ENCODE measurements at places on chromosomes 1 and 21.
A peak's percentile ranks its signal among the peaks of the same experiment; 100 is the strongest.

DNA sequence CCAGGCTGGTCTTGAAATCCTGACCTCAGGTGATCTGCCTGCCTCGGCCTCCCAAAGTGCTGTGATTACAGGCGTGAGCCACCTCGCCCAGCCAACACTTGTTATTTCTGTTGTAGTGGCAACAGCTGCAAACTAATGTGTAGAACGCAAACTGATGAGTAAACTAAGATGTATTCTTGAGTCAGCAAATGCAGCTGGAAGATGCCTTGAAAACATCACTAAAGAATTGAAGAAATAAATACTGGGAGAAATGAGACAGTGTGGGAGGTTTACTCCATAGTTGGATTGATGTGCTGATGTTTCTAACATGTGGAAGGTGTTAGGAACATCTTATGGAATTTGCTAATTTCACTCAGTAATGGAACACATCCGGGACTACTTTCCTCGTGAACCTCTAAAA is 61.3 kb upstream of the KCNE2 start:
- no peak for DNase-seq

DNA sequence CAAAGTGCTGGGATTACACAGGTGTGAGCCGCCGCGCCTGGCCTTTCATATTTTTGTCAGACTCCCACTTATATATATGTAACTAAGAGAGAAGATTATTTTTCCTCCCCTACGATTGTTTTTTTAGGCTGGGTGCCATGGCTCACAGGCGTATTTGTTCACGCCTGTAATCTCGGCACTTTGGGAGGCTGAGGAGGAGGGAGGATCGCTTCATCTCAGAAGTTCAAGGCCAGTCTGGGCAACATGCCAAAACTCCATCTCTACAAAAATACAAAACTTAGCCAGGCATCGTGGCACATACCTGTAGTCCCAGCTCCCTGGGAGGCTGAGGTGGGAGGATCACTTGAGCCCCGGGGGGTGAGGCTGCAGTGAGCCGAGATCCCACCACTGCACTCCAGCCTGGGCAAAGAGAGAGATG is 23.9 kb upstream of the ITLN2 start:
- DNase-seq: no peak

GRCh38 chr1:110283677-110284076 is 55.5 kb upstream of the RBM15 start:
- DNase-seq: no peak

- peak; percentile 13 for DNase-seq
Measured at GRCh38 chr1:153922076-153922971, 448 bp downstream of the GATAD2B start.

DNA sequence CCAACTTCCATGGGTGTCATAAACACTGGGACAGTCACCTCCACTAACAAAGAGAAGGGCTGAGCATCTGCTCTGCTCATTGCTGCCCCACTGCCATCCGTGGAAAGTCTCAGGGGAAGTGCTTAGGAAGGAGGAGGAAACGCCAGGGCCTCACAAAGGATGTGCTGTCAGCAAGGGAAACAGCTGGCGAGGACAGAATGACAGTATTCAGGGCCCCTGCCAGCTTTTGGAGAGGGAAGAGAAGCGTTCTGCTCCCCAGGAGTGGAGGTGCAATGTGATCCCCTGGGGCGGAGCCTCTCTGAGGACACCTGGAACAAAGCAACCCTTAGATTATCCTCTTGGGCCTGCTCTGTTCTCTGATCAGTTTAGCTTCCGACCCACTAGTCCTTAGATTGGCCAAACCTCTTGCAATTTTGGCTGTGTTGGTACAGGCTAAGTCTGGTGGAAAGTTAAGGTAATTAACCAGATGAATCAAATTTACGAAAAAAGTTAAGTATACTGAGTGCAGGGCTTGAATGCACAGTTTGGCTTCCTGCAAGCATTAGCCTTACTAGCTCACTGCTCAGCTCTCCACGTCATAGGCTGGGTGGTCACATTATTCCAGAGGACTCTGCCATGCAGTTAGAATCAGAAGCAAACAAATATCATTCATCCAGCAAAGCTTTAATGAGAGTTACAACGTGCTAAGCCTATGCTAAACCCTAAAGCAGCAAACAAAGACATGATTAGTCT is 170.2 kb upstream of the NFIA start:
- no peak for DNase-seq

GRCh38 chr1:65084066-65084465 is 63.9 kb upstream of the AK4 start:
- DNase-seq: no peak

- DNase-seq: no peak
Measured at GRCh38 chr1:24657781-24658180, 14.7 kb downstream of the SRRM1 start.

DNA sequence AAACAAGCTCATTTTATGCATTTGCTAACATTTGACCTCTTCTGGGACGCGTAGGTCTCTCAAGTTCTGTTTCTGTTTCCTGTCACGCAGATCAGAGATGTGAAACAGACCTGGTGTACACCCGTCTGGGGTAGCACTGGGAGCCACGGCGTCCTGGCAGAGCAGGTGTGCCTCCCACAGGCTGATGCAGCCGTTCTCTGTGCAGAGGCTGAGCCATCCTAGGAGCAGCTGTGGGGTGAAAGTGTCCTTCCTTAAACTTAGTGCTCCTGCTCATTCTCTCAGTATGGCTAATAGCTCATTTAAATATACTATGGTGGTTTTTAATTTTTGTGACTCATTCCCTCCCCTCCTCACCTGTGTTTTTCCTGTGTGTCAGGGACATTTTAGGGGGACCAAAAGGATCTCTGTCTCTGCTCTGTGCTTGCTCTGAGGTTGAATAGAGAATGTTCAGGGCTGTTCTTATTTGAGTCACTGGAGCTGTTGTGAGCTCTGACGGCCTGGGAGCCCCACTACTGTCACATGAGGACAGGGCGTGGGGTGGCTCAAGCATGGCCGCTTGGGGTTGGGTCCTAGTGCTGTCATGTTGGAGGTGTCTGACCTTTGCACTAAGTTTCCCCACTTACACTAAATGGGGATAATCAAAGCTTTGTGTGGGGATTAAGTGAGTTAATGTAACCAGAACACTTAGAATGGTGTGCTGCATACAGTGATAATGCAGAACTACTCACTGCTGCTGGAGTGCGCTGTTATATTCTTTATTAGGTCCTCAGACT is 43.0 kb downstream of the GALNT2 start:
- no peak for DNase-seq

DNA sequence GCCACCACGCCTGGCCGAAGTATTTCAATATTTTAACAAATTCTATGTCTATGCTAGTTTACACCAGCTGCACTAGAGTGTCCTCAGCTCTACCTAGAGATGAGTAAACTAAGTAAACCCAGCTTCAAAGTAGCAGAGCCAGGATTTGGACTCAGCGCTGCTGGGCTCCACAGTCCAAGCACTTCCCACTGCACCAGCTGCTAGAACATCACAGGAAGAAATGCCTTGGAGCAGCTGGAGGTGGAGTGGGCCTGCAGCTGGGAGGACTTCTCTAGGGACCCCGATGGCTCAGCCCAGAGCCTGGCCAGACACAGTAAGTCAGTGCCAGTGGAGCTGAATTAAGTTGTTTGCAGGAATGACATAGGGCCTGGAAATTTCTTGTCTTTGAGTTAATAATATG is 10.2 kb upstream of the SMIM12 start:
- no peak for DNase-seq

GRCh38 chr1:30801771-30802198 is 44.2 kb upstream of the LAPTM5 start:
- DNase-seq: peak; percentile 73

DNA sequence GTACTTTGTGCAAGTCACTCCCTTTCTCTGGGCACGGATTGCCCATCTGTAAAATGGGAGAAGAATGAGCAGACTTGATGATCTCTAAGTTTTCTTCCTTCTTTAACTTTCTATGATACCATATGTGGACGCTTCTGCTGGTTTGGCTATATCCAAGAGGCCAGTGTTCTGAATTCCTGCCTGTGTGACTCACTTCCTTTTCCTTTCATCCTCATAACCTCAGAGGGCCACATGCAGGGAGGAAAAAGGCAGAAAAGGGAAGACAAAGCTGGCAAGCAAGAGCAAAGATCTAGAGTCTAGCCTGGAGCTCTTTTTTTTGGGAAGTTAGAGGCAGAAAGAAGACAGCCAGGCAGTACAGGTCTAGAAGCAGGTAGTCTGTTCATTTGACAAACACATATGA is 151.2 kb downstream of the OMA1 start:
- DNase-seq: no peak

GRCh38 chr21:33374450-33375096 is 28.6 kb upstream of the IFNGR2 start:
- DNase-seq: no peak

DNA sequence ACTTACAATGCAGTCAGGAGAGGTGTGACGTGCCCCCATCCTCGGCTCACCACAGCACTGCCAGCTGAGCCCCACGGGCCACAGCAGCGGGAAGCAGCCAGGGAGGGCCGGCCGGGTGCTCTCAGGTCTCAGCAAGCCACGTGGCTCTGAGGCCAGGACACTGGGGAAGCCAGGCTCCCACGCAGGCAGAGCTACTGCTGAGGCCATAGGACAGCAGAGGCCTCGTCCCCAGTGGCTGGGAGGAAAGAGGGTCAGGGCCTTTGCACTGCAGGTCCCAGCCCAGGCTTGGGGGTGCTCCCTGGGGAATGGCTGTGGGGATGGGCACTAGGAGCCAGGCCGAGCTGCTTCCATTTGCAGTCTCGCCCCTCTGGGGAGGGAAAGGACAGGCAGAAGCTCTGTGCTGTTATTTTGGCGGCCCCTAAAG is 5.8 kb downstream of the LRRC47 start:
- no peak for DNase-seq
